ENCODE measurements at places on chromosomes 7 and 10. TPM values are rescaled to one million over a fixed set of nuclear protein-coding genes. Genes with fewer than 3 reads are reported as not detected.

DNA sequence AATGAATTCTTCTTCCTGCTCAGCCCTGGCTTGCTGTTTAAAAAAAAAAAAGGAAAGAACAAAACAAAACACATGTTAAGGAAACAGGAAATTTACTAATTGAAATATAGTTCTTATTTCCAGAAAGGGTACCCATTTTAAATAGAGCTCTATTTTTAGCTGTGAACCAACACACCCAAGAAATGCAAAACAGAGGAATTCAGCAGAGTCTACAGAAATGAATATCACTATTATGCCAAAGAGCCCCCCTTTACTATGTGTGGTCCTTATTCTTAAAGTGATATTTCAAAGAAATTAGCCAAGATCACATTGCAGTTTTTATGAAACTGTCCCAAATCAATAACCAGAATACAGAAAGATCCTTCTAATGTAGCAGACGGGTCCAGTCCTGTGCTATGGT lies 53.7 kb downstream of the CCDC6 start:
- no peak for DNase-seq

- no peak for DNase-seq
Observed at GRCh38 chr10:77727481-77727880, 89.9 kb upstream of the KCNMA1 start.

DNA sequence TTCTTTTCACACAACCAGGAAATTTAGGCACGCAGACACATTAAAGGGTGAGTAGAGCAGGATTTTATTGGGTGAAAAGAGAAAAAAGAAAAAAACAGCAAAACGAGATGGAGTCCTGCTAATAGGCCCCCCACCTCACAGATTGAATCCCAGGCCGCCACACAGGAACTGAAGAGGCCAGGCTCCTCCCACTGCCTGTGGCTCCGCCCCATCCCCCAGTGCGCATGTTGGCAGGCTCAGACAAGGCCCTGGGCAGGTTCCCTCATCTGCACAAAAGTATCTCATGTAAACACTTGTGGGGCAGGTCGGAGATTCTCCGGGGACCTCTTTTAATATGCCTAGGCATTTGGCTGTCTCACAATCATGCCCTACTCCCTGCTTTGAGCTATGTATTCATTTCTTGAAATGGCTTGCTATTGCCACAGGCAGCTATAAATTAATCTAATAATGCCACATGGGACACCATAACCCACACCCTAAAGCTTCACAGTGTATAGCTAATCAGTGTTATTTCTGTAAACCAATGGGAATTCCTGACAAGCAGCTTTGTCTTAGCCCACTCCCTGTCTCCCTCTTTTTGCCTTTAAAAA lies 76.2 kb upstream of the KIF5B start:
- no peak for DNase-seq

DNA sequence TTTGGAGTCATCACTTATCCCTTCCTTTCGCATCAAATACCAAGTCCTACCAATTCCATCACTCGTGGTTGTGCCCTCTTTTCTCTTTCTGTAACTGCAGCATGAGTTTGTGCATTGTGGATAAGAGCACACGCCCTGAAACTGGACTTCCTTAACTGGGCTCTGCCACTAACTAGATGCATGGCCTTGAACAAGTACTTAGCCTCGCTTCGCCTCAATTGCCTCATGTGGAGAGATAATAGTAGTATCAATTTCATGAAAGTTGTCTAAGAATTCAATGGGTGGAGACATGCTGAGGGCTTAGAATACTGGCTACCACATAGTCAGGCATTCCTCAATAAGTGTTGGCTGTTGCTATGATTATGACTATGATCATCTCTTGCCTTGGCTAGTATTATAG lies 41.5 kb downstream of the CFAP43 start:
- no peak for DNase-seq

DNA sequence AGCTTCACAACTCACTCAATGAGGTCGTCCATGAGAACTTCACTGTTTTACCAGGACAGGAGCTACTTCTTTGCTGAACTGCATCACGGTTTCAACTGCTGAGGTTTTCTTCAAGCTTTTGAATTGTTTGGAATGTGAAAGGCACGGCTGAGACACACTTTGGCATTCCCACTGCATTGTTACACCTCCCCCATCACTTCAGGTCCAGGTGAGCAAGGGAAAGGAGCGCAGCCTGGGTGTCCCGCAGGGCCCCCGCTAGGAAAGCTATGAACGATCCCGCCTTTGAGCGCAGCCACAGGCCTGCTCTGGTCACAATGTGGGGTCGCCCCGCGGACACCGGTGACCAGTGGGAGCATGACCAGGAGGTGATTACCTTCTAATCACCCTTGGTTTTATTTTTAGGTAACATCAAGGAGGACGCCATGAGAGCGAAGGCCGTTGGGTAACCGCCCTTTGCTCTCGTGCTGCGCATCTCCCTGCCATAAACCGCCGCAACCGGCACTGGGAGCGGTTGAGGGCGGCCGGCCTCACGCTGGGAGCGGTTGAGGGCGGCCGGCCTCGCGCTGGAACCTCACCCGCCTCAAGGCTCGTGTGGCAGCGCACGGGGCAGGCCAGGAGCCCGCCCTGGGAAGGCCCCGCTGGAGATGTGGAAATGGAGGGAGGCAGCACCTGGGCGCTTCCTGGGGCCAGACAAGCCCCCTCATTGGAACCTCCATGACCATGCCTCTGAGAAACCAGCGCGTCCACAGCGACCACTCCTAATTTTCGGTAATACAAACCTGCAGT lies 50.9 kb upstream of the SGMS1 start:
- no peak for DNase-seq

- DNase-seq: peak; percentile 28
Observed at GRCh38 chr7:149126662-149127266, 640 bp upstream of the ZNF425 start.

DNA sequence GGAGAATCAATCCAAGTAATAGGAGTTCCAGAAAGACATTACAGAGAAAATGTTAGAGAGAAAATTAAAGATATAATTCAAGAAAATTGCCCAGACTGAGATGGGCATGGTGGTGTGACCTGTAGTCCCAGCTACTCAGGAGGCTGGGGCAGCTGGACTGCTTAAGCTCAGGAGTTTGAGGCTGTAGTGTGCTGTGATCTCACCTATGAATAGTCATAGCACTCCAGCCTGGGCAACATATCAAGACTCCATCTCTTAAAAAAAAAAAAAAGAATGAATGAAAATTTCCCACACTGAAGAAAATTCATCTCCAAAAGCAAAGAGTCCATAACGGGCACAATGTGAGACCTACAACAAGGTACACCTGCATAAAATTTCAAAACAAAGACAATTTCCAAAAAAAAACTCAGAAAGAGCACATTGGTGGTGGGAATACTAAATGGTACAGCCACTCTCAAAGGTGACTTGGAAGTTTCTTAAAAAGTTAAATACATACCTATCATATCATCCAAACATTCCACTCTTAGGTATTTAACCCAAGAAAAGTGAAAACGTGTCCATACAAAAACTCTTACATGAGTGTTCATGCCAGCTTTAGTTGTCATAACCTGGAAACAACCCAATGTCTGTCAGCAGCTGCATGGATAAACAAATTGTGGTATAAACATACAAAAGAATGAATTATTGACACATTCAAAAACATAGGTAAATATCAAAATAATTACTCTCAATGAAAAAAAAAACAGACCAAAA lies 6.9 kb upstream of the RGS10 start:
- DNase-seq: no peak

GRCh38 chr10:118017850-118018249 lies 28.9 kb downstream of the RAB11FIP2 start:
- no peak for DNase-seq

DNA sequence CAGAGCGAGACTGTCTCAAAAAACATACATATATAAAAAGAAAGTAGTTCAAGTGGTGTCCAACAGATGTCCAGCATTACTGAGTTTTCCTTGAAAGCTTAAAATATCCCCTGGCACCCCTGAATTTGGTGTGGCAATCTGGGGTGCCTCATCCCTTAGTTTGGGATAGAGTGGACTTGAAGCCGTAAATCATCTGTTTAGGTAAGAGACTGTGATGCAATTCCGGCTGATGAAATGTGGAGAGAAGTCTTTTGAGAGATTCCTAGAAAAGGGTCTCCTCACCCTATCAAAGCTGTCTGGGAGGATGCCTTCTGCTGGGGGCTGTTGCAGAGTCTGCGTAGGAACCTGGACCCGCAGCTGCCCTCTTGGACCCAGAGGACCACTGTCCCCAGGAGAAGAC lies 408.0 kb downstream of the RPS24 start:
- no peak for DNase-seq

DNA sequence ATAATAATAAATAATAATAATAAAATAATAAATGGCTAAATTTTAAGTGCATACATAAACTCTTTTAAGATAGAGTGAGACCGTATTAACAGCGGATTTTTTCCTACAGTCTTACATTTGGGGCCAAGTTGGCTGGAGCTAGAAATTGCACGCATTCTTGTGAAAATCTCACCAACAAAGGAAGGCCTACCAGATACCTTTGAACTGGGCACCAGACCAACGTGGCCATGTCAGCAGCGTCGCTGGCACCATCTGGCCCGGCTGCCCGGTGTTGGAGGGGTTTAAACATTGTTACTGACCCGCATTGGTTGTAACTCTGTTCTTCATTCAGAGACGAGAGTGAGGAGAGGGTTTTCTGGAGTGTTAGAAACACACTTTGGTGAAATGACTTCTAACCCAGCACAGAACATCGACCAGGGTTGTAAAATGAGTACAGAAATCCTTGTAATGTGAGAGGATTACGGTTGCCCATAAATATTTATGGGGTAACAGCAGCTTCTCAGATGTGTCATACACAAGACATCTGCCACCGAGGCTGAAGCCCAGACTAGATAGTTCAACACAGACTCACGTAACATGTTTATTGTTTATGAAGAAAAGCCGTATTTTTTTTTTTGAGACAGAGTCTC lies 34.6 kb upstream of the UNCX start:
- DNase-seq: no peak

DNA sequence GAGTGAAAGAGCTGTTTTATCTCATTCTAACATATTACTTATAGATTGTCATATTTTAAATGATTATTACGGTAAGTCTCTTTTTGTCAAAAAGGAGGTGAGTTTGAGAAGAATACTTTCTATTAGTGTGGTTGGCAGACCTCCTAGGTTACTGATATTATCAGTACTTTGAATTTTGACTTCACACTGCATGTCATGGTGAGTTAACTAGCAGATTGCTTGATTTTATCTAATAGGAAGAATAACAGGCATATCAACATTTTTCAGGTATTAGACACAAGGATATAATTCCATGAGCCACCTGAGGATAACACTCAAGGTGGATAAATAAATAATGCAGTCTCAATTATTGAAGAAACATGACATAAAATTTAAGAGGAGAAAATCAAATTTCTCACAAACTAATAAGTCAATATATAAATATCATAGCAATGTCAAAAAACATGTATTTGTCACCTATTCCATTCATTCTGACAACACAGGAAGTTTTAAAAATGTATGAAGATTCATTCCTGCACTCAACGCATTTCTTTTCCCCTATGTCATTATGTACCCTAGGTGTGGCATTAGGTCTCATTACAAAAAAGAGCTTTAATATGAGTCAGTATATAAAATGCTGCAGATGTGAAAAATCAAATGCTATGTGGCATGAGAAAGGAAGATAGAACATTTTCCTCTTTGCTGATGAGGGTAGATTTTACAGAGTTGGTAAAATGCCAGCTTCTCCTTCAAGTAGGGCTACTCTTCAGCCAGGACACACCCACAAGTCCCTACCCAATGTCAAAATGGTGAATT lies 1621.6 kb downstream of the REEP3 start:
- no peak for DNase-seq

DNA sequence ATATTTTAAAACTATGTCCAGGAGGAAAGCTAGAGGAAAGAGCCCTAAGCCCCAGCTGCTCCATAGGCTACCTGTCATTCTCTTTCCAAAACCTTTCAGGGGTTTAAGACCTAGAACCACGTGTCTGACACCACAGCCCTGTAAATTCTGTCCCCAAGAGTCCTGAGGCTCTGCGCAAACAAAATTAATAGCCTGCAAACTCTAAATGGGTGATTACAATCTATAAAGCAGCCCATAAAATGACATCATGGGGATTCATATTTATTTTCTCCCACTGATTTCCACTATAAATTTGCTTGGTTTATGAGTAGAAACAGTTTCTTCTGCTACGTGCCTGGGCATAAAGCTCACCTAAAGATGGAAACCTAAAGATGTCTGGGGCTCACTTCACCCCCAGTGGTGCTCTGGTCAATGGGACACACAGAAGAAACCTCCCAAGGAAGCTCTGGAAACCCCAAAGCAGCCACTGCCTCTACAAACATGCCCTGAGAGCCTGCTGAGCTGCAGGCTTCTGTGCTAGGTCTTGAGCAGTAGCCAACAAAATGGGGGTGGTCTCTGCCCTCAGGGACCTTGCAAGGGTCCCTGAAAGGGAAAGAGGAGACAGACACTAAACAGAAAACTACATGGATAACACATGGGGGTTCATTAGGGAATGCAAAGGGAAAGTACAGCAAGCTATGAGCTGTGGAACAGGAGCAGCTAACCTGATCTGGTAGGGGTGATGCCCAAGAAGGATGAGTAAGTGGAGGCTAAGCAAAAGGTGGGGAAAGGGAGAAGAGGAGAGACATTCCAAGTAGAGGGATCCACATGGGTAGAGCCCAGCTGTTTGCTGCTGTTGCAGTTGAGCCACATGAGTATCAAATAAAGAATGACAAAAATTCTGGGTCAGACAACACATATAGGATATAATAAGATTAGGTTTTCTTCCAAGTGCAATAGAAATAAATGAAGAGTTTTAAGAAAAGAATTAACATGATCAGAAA lies 331.7 kb downstream of the KCNMA1 start:
- no peak for DNase-seq

DNA sequence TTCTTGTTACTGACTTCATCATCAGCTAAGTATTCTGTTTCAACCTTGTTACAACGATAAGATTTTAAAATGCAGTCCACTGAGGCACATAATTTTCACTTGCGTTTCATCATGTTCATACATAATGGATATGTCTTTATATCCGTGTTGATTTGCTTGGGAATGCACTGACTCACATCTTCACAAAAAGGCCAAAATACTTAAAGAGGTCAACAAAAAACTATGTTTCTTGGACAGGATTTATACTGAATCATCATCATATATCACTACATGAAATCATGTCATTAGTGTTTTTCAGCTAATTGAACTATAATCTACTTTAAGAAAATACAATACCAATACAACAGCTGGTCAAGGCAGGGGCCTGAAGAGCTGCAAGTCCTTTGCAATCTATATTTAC lies 324.5 kb upstream of the KLF6 start:
- no peak for DNase-seq

- DNase-seq: no peak
Observed at GRCh38 chr7:132758986-132759385, 182.7 kb upstream of the PLXNA4 start.

DNA sequence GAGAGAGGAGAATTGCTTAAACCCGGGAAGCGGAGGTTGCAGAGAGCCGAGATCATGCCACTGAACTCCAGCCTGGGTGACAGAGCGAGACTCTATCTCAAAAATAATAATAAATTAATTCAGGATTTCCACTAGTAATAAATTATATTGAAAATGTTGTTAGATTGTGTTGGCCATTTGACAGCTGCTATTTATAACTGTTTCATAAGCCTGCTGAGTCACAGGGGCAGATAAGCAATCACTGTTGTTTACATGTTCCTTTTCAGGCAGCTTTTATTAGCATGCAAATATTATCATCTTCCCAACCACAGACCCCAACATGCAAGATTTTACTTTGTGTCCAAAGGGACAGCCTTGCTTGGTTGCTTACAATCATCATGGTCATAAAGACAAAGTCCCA lies 49.5 kb upstream of the ZNF138 start:
- DNase-seq: no peak

GRCh38 chr10:115969591-115969990 lies 303.4 kb downstream of the GFRA1 start:
- no peak for DNase-seq

Gene PARD3
- 85.3 TPM for total RNA-seq

Gene OR2A25
- total RNA-seq: not detected

Data from progenitor cell of endocrine pancreas (in vitro differentiated cells).